ENCODE measurements at places on chromosomes 3 and 15.

GRCh38 chr15:79593119-79593869, 161.2 kb downstream of the MINAR1 start:
- no peak for DNase-seq

DNA sequence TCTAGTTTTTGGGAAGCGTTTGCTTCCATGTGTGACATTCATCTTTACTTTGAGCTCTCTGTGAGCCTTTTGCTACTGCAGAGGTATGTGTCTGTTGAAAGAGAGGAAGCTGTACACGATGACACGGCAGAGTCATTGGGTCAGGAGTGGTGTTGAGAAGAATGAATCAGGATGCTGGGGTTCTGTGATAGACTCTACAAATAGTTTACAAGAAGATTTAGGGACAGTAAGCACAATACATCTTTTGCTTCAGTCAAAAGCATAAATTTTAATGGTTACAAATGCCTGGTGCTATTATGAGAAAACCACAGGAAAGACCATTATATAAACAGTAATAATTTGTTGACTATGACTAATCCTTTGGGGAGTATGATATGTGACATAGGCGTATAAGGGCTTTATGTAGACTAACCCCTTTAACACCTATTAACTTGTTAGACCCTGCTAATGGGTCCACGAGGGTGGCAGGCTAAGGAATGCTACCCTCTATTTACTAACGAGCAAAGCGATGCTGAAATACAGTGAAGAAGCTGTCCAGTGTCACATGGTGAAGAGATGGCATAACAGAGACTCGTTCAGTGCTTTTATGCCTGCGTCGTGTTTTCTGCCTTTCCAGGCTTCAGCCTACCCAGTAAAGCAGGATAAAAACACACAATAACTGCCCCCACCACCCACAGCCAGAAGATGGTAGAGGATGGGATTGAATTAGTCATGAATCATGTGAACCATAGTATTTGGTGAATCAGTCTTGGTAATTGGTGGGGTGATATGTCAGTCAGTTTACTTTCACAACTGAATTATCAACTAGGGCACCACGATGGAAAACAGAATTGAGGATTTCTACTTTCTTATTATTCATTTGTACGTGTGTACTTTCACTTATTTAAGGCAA, 118.8 kb downstream of the LPP start:
- DNase-seq = peak; percentile 81

GRCh38 chr3:45904931-45905330, 18.6 kb downstream of the CCR9 start:
- DNase-seq = no peak

DNA sequence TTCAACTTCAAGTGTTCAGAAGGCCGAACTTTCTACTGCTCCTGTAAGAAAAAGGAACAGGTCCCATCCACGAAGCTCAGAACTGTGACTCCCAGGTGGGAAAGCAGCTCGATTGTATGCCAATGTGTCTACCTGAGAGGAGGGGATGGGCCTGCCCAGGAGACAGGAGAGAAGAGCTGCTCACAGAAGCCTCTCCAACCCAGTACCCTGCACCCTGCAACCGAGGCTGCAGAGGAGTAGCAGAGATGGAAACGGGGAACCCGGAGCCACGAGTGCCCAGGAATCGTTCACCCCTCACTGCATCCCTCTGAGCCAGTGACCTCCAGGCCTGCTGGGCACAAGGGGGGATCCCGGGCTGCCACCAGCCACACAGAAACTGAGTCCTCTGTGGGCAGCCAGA, 86.5 kb upstream of the PRR23E start:
- DNase-seq = no peak

All from astrocyte of the spinal cord (primary cell).